Esophagus mucosa (tissue), 1 donor: ENCODE measurements at places on chromosomes 1 and 21.

DNA sequence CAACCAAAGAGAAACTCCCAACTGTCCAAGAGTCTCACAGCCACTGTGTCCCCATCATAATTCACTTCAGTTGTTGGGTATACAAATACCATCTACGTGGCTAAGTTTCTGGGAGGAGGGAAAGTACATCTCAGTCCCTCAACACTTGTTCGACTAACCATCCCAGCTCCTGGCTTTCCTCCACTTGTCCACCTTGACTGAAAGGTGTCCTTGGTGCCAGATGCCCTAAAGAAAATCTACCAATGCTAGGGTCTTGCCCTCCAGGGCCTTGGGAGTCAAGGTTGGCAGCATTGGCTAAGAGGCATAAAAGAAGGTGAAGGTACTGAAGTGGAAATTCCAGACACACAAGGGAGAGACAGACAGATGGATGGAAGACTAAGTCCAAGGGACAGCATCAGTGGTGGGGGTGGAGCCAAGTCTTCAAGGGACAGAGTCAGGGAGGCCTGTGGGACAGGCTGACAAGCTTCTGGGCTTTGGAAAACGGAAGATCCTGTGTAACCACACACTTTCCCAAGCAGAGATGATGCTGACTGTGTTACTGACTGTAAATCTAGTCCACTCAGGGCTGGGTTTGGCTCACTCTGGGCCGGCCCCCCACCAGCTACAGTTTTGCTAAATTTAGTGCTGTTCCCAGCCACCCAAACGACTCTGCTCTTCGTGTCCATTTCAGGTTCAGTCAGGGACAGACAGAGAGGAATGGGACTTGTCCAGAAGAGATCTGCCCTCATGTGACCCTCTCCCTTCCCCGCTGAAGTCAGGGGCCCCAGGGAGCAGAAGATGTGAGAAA, 60.1 kb downstream of the CD34 start:
- no peak for ATAC-seq

- ATAC-seq = no peak
Observed at GRCh38 chr21:43976661-43977060, 35.4 kb upstream of the TRAPPC10 start.

GRCh38 chr1:25566176-25566729, 22.8 kb downstream of the LDLRAP1 start:
- ATAC-seq = no peak

- ATAC-seq = no peak
Observed at GRCh38 chr1:15957221-15958095, 18.4 kb downstream of the ZBTB17 start.

- no peak for ATAC-seq
Observed at GRCh38 chr21:43034826-43035225, 40.8 kb downstream of the CBS start.

- ATAC-seq = no peak
Observed at GRCh38 chr1:116278541-116278866, 94.5 kb upstream of the ATP1A1 start.

- ATAC-seq = peak; percentile 89
Observed at GRCh38 chr1:88998716-88999115, 6.3 kb upstream of the KYAT3 start.

GRCh38 chr1:224637936-224638335, 21.8 kb downstream of the CNIH3 start:
- ATAC-seq = no peak

DNA sequence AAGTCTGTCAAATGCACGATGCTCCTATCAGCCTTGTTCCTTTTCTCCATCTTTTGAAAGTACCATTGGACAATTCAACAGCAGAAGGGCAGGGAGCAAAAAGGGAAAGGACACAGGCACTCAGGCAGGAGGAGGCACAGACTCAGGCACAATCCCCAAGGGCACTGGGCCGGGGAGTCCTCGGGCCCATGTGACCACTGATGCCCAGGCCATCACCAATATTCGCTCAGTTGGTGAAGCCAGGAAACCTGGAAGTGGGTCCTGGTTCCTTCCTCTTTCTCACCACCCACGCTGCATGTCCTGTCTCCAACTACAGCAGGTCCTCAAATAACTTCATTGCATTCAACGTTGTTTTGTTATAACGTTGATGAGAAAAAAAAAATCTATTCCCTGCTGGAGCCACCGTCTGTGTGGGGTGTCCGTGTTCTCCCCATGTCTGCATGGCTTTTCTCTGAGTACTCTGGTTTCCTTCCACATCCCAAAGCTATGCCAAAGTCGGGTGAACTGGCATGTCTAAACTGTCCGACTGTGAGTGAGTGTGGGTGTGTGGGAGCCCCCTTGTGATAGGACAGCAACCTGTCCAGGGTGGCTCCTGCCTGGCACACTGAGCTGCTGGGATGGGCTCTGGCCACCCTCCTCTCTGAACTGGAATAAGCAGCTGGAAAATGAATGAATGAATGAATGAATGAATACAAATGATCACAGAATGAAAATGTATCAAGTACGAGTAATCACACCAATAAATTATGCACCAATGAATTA, 12.5 kb downstream of the NID1 start:
- no peak for ATAC-seq

DNA sequence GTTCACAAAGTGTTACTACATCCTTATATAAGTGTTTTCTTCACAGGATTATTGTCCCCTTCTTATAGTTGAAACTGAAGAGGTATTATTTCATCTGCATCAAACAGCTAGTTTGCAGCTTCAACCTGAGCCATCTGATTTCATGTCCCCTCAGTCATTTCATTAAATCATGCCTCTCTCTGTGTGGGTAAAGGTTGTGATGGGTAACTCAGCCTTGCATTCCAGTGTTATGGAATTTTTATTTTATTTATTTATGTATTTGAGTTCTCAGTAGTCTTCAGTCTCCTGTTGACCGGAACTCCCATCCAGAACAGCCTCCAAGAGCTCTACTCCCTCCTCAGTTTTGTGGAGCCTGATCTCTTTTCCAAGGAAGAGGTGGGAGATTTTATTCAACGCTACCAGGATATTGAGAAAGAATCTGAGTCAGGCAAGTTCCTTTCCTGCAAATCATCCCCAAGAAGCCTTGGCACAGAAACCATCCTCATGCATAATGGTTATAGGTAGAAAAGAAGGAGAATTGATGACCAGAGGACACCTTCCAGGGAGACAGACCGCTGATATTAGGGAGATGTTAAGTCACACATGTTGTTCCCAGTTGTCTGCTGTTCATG, 21.8 kb downstream of the CHD1L start:
- ATAC-seq = no peak
